Airway epithelial cell (primary cell): ENCODE measurements at places on chromosomes 12 and 14. TPM values are rescaled to one million over a fixed set of nuclear protein-coding genes. Genes with fewer than 3 reads are reported as not detected.

The CCDC196 gene
- not detected in 2 replicates for total RNA-seq

The TAS2R42 gene
- total RNA-seq = not detected in 2 replicates

The GLTP gene
- total RNA-seq = 395 and 407 TPM in 2 replicates

The APOF gene
- total RNA-seq = not detected in 2 replicates

The RDH16 gene
- 0.28 and 0.49 TPM in 2 replicates for total RNA-seq

The SLCO1B1 gene
- not detected in 2 replicates for total RNA-seq

The FOXG1 gene
- total RNA-seq = not detected in 2 replicates

The B3GNT4 gene
- 2.7 and 3.4 TPM in 2 replicates for total RNA-seq

The KRT77 gene
- 0.09 and 0.21 TPM in 2 replicates for total RNA-seq

The TOMM20L gene
- total RNA-seq = not detected in 2 replicates

The NEUROD4 gene
- not detected in 2 replicates for total RNA-seq
